ENCODE measurements at places on chromosomes 12 and 14.

DNA sequence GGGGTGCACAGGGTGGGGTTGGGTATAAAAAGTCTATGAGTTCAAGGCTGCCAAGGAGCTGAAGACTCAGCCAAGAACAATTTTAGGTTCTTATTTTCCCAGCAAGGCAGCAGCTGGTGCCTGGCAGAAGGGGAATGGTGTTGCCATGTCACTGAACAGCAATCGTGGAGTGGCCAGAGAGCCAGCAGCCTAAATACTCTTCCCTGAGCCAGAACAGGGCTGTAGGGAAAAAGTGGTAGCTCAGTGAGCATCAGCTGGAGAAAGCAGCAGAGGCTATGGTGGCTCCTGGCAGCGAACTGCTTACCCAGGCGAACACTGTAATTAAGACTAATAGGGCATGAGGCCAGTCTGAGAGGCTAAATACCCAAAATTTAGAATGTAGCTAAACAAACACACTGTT lies 334.9 kb downstream of the RMST start:
- no peak for DNase-seq

DNA sequence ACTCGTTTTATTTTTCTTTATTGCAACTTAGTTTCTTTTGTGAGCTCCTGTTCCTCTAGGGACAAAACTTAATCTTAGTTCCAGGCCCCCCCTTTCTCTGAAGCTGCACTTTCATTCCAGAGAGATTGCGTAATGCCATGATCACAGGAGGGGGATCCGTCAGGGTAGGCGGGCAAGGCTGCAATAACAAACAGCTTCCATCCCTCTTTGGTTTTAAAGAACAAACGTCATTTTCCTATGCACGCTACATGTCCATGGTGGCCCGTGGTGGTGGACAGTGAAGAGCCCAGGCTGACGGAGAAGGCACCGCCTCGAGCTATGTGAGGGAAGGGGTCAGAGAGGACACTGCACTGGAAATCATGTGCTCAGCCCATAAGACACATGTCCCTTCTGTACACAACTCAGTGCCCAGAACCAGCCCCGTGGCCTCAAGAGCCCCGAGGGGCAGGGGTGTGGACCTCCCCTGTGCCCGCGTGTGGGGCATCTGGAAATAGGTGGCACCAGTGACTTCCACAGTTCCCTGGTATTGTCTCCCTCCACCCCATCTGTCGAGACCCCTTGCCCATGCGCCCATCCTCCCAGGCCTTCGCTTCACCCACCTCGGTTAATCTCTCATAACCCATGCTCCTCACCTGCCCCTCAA lies 161.4 kb downstream of the ADGRD1 start:
- DNase-seq, result no peak

DNA sequence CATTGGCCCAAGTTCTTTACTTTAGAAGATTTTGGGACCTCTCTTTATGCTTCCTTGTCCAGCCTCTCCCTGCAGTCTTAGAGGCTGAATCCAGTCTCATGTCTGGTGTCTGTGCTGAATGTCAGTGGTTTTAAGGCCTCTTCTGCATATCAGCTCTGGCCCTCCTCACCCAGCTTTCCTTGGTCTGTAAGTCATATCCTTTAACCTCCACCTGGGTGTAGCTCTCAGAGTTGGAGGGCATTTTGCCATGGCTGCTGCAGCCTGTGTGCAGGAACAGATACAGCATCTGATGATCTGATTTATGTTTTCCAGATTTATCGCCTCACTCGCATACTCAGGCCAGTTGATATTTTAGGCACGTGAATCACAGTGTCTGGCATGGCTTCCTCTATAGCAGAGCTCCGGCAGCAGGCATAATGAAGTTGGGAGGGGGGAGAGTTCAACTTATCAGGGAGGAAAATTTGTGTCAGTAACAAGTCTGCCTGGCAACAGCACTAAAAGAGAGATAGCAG lies 335.0 kb downstream of the PCNX1 start:
- no peak for DNase-seq

DNA sequence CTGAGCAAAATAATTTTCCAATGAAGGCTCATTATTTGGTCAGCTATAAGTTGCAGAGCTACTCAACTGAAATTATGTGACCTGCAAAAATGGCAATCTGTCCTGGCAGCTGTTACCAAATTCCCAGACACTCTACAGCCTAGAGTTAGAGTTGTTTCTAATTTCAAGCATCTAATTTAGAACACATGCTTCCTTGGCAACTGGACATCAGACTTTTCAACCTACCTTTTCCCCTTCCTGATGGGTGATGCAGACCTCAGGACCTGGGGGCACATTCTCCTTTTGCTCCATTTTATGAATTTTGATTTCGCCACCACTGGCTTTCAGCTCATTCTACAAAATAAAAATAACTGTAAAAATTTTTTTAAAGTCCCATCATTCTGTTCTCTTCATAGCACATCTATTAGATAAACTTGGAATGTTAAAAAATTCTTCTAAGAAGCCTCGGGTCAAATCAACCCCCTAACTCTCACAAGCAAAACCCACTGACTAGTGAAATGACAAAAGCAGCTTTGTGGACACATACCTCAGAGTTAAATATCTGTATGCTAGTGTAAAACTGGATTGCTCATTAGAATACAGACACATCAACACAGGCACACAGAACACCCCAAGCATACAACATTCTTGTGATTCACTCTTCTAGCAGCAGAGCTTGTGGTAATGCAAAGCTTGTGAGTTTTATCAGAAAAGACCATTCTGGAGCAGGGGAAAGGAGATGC lies 33.5 kb upstream of the CERS5 start:
- DNase-seq, result no peak

DNA sequence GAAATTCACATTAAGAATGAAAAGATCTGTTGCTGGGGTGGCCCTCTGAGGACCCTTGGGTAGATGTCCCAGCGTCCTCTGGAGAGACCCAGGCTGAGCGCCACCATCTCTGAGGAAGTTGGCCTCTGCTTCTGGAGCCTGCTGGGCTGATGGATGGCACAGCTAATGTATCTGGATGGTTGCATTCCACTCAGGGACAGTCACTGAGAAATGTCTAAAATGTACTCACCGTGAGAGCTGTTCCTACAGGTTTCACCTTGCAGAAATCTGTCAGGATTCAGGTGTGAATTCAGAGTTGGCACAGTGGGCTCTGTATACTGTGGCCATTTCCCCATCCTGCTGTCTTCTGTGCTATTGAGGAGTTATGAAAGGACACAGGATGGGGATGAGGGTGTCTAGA lies 247.2 kb downstream of the AACS start:
- no peak for DNase-seq

GRCh38 chr14:26319139-26319864 lies 278.5 kb downstream of the NOVA1 start:
- no peak for DNase-seq

DNA sequence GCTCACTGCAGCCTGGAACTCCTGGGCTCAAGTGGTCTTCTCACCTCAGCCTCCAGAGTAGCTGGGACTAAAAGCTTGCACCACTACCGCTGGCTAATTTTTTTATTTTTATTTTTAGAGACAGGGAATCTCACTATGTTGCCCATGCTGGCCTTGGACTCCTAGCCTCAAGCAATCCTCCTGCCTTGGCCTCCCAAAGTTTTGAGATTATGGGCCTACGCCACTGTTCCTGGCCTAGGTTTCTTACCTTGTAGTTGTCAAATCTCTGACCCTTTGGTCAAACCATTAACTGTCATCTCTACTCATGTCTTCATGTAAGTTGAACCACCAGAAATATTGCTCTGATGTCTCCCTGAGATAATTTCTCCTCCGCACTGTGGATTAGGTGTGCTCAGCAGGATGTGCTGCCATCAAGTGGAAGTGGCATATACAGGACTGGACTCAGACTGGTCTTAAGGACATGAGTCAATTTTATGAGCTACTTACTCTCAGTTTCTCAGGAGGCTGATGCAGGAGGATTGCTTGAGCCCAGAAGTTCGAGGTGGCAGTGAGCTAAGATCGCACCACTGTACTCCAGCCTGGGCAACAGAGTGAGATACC lies 28.5 kb downstream of the ACTR6 start:
- DNase-seq, result no peak
